SK-N-SH (cell line): ENCODE measurements at places on chromosomes 7 and 10.

DNA sequence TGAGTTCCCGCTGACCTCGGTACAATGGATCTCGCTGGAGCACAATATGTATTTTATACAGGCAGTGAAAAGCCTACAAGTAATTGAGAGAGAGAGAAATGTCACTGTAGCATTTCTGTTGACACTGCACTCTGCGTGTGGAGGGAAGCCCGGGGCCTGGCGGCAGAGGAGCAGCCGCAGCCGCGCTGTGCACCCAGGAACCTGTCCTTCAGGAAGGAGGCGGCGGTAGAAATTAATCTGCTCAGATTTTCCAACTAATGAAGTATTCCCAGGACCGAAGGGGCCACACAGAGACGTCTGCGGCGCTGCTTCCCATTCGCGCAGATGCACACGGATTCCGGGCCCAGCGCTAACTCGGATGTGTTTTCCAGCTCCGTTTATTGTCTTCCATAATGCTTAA, 170.1 kb downstream of the EBF3 start:
- DNase-seq: no peak

GRCh38 chr7:68417659-68418058, 1180.6 kb upstream of the AUTS2 start:
- no peak for DNase-seq

DNA sequence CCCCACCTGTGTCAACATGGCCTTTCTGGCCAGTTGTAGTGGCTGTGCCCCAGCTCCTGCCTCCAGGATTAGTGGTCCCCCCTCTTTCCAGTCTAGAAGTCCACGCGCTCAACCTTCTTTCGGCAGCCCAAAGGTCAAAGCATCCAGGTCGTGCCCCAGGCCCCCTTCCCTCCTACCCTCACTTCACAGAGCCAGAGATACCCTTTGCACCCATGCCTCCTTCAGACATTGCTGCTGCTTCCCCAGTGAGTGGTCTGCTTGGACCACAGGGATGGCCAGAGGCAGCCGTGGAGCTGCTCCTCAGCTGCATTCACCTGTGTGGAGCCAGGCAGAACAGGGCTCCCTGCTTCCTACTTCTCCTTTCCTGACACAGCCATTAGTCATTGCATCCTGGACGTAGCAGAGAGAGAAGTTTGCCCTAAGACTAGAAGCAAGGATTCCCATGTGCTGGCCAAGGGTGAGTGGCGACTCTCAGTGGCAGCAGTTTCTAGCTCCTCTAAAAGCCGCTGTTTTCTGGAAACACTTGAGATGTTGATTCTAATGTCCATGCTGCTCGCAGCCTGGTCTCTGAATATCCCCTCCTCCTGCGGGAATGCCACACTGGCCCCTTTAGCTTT, 243.1 kb upstream of the SHH start:
- DNase-seq: no peak

DNA sequence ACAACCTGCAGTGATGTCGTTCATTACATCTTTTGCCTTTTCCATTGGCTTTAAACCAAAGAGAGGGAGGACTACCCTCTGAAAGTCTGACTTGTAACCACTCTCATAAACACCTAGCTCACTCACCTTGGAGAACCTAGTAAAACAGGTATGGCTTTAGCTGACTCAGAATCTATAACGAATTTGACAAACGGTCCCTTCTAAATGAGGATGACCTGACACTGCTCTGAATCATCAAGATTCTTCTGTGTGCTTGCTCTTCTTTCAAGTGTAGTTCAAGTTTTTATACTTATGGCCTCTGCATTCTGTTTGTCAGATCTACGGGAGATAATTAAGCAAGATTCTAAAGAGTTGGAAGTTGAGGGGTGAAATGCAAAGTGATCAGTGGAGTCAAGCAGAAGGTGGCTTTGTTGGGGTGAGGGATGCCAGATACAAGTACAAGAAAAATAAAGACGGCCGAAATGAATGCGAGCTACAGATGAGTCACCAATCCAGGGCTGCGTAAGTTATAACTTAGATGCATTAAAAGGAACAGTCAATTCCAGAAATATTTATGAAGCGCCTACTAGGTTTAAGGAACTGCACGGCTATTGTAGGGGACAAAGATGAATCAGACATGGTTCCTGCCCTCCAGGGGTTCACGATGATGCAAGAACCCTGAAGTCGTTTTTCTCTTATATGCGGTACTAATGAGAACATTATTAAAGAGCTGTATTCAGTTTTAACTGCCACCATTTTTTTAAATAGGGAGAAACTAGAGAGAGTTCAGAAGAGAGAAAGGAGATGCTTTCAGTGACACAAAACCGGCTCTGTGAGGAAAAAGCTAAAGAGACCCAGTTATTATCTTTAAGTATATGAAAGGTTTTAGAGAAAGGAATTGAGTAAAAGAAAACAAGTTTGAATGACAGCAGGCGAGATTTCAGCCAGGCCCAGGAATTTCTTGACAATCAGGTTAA, 6.5 kb downstream of the HIPK2 start:
- no peak for DNase-seq
